NCI-H1092 (cell line): ENCODE measurements at places on chromosomes 6 and 20.

GRCh38 chr20:11992426-11992825 lies 74.7 kb downstream of the BTBD3 start:
- DNase-seq: no peak

- DNase-seq: no peak
Observed at GRCh38 chr20:6739406-6739805, 28.1 kb upstream of the BMP2 start.

DNA sequence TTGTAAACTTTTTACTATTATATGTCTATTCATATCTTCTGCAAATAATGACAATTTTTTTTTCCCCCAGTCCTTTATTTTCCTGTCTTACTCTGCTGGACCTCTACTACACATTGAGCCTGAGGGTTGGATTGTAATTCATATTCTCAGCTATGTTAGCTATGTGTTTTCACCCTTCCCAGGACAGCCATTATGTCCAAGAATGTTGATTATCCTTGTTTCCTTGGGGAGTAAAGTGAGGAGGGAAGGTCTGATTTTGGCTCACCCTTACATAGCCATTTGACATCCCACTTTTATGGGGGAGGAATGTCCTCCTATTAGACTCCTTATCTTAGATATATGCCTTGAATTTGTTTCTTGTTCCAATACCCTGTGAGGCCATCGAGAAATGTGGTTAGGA lies 17.6 kb upstream of the TBC1D32 start:
- DNase-seq: no peak

DNA sequence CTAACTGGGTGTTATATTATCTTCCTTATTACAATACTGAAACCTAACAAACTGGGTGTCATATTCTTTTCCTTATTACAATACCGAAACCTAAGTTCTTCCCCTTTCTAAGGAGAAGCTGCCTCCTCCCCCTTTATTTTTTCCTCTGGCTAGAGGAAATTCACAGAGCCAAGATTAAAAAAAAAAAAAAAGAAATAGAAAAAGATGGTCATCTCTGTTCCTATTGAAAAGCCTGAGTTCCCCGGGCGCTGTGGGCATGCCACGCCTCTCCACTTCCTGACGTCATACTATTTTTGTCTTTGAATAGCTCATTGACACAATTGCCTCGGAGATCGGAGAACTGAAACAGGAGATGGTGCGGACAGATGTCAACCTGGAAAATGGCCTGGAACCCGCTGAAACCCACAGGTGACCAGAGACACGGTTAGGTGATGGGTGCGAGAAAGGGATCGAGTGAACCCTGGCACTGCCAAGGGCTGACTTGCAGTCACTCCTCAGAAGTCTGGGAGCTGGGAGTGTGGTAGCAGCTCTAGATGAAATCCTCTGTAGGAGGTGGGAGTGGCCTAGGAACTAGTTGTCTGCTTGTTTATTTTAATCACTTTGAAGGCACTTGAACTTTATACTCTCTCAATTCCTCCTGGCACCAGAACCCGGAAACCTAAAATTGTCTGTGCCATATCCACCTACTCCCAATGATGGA lies 82.2 kb upstream of the NAA20 start:
- DNase-seq: peak; percentile 55

DNA sequence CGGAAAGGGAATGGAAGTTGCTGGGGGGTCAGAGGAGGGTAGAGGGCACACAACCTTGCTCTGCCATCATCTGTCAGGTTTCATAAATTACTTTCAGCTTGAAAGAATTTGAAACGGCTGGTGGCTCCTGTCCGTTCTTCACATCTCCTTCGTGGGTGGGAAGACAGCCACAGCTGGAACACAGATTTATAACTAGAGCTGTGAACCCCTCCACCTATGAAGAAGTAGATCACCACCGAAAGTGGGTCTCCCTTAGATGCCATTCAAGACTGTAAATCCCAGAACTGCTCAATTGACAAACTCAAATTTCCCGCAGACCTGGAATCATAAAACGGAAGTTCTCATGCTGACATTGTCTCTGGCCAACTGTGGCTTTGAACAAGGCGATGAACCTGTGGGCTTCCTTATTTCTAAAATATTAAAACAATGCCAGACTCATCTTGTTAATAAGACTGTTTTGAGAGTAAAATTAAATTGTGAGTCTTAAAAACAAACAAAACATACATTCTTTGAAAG lies 65.3 kb downstream of the BTBD3 start:
- DNase-seq: no peak

- DNase-seq: peak; percentile 9
Observed at GRCh38 chr6:165987483-165988301, 180.0 kb downstream of the TBXT start.

DNA sequence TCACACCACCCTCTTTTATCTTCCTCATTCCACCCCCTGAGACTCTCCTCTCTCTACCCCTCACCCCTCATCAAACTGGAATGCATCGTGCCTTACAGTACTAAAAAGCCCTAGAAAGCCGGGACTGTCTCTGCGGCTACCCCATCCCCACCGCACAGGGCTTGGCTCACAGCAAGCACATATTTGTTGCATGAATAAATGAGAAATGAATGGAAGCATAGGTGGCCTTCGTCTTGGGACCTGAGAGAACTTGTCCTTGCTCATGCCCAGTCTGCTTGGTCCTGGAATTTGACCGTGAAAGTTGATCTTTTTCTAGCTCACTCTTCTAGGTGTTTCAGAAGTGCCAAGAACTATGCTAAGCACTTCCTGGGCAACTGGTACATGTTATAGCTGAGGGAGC lies 53.3 kb downstream of the APCDD1L start:
- no peak for DNase-seq

DNA sequence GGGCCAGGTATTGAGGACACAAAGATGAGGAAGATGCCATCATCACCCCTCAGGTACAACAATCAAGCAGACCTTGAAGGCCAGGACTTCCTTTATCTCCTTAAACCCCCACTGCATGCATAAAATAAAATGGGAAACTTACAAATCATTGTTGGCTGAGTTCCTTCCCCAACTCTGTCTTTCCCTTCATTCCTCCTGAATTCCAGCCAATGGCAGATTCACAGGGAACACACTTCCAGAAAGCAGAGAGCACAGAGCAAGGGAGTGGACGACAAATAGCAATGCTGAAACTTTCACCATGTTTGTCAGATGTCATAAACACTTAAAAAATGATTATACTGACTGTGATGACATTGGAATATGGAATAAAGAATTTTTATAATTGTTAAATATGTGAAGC lies 37.3 kb upstream of the NXT1 start:
- no peak for DNase-seq

DNA sequence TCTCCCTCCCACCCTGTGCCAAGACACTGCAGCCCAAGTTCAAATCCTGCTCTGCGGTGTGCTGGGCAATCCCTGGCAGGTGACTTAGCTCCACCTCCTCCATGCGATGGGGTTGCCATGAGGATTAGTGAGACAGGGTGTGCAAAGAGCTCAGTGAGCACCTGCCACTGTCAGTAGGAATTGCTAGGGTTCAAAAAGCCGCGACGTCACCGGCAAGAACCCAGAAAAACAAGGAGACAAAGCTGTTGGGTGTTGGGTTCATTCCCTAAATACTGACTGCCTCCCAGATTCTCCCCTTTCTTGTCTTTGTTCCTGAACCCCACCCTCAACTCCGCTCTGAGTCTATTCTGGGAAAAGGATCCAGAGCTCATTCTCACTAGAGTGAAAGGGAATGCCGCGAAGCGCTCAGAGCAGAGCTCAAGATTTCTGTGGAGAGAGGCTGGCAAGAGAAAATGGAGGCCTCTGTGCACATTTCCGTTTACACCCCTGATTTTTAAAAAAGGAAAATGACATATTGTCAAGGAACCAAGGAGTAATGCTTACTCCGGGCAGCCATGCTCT lies 13.3 kb downstream of the PMEPA1 start:
- no peak for DNase-seq

DNA sequence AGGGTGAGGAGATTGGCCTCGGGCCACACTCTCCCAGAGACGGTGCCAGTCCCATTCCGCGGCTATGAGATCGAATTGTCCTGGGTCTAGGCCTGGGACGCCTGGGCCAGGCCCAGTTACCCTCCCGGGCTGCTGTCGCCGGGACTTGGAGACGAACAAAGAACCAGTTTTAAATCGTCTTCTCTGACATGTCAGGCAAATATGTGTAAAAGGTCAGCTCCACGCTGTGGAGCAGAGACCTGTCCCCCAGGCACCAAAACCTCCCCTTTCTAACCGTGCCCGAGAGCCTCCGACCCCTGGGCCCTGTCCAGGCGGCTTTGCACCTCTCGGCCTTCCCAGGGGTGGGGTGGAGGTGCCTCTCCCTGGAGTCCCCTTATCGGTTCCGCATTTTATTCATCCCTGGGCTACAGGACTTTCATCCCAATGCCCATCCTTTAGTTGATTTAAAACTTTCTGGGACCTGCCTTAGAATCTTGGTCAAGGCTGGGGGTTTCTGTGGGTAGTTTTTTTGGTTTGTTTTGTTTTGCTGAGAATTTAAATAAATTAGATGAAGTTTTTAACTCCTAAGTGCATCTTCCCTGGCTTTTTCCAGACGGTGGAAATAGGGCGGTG lies 5.8 kb upstream of the TFAP2A start:
- no peak for DNase-seq

- no peak for DNase-seq
Observed at GRCh38 chr20:44691424-44692423, 23.4 kb upstream of the CCN5 start.

DNA sequence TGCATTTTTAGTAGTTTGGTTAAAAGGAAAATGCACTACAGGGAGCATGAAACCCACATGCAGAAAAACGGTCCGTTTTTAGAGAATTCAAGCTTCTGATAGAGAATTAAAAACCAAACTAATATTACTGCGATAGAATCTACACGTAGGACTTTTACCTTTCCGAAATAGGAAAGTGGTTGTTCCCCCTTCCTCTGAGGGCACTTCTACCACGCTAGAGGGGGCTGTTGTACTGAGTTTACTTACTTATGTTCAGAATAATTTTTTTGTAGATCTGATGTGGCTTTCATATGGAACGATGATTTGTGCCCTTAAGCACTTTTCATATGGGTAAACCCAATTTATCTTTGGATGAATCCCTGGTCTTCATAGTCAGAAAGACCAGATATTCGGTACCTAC lies 264.3 kb upstream of the PLN start:
- DNase-seq: peak; percentile 63

DNA sequence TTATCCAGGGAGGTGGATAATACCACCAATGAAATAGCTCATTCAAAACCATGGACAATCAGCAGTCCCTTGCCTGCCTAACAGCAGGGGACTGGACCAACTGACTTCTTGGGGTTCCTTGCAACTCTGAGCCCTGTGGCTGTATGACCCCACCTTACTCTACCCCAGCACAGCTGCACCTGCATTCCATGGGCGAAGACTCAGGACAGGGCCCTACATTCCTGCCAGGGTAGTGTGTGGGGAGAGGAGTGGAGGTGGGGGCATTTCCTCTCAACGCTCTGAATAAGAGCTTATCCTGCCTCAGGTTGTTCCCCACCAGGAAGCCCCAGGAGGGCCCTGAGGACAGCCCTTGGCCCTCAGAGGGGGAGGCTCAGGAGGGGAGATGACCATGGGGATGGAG lies 30.8 kb upstream of the HMGA1 start:
- no peak for DNase-seq

DNA sequence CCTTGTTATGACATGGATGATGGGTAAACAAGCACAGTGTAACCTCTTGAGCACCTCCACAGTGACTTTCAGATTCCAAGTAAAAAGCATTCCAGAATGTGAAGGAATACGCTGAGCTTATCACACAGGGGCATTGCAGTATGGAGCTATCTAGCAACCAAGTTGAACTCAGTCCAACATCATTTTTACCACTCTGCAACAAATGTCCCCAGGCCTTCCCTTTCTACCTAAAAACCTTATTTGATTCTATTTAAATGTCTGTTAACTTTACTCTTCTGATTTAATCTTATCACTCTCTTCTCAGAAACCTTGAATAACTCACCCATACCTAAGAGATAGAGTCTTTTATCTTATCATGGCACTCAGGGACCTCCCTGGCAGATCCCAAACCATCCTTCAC lies 195.8 kb upstream of the CDYL start:
- DNase-seq: no peak

- no peak for DNase-seq
Observed at GRCh38 chr6:149252622-149253021, 64.9 kb upstream of the TAB2 start.

DNA sequence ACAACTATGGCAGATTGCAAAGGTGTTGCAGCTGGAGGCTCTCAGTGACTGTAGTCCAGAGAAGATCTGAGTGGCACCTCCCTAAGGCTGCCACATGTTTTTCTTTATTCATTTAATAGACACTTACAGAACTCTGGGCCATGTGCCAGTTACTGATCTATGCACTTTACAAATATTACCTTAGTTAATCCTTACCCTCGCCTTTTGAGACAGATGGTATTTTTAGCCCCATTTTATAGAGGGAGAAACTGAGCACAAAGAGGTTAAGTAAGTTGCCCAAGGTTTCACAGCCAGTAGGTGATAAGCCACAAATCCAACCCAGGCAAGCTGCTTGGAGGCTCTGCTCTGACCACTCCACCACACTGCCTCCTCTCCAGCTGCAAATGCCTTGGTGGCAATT lies 6.5 kb upstream of the SCRT2 start:
- no peak for DNase-seq

DNA sequence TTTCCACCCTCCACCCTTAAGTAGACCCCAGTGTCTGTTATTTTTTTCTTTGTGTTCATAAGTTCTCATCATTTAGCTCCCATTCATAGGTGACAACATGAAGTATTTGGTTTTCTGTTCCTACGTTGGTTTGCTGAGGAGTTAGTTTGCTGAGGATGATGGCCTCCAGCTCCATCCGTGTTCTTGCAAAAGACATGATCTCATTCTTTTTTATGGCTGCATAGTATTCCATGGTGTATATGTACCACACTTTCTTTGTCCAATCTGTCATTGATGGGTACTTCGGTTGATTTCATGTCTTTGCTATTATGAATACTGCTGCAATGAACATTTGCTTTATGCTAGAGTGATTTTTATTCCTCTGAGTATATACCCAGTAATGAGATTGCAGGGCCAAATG lies 301.2 kb downstream of the ADGRG6 start:
- no peak for DNase-seq

- DNase-seq: no peak
Observed at GRCh38 chr20:56353356-56353755, 5.4 kb upstream of the FAM210B start.

GRCh38 chr6:26032340-26033084 lies 54.7 kb upstream of the HFE start:
- no peak for DNase-seq

DNA sequence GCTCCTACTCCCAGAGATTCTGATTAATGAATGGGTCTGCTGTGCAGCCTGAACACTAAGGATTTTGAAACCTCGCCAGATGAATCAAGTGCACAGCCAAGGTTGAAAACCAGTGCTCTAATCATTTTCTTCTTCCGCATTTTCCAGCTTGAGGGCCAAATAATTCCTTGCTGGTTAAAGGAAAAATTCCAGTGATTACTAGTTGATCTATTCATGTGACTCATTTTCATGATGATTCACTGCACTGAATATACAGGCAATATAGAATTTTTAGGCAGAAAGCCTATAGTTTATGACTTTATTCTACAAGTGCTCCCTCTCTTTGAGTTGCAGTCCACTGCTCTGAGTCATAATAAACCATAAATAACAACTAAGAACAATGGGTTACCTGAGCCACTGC lies 80.6 kb upstream of the PROKR2 start:
- no peak for DNase-seq

GRCh38 chr6:75206576-75207342 lies 906 bp upstream of the COL12A1 start:
- no peak for DNase-seq
